ENCODE measurements at places on chromosomes 3 and 15. TPM values are rescaled to one million over a fixed set of nuclear protein-coding genes. Genes with fewer than 3 reads are reported as not detected.

- DNase-seq, result no peak
- H3K36me3 ChIP-seq, result no peaks in the 10 kb centered on the region
- H3K27ac ChIP-seq, result no peak overlapping the region
- no peaks in the 10 kb centered on the region for H3K4me1 ChIP-seq
These were observed 144.3 kb upstream of the MRPS22 start for GRCh38 chr3:139199421-139200010.

DNA sequence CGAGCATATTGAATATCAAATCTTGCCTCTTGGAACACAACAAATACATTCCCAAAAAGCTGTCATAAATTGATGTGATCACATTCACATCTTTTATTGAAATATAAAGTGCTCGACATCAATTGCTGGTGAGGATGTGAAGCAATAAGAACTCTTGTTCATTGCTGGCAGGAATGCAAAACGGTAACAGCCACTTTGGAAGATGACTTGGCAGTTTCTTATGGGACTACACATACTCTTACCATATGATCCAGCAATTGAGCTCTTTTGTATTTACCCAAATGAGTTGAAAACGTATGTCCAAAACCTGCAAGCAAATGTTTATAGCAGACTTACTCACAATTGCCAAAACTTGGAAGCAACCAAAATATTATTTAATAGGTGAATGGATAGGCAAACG lies 234.9 kb downstream of the CACNA2D3 start:
- no peak overlapping the region for H3K4me3 ChIP-seq
- no peaks in the 10 kb centered on the region for H3K27me3 ChIP-seq
- no peak for DNase-seq
- no peak overlapping the region for H3K27ac ChIP-seq

- H3K36me3 ChIP-seq, result no peaks in the 10 kb centered on the region
- H3K4me1 ChIP-seq, result no peaks in the 10 kb centered on the region
- H3K27me3 ChIP-seq, result no peaks in the 10 kb centered on the region
- H3K27ac ChIP-seq, result no peak overlapping the region
These were observed 41.5 kb downstream of the CP start for GRCh38 chr3:149180057-149180573.

DNA sequence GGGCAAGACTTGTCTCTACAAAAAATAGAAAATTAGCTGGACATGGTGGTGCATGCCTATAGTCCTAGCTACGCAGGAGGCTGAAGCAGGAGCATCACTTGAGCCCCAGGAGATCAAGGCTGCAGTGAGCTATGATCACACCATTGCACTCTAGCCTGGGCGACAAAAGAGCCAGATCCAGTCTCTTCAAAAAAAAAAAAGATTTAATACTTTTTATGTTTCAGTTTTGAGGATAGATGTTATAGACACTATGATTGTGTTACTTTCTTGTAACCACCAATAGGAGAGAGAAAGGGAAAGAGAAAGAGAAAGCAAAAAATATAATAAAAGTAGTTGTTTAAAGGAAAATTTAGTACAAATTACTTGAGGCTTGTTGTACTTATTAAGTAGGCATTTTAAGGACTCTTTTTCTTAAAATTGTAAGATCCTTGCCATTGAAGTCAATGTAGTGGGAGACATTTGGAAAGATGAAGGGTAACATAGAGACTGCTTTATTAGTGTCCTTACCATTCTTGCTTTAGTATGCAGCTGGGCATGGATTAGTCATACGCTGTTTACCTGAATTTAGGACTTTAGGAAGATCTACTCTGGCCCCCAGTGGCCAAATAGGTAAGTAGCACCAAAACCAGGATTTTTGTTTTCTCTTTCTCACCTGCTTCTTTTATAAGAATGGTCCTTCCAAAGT lies 35.1 kb upstream of the ZDHHC23 start:
- H3K27ac ChIP-seq, result no peak overlapping the region
- DNase-seq, result peak; percentile 22
- no peaks in the 10 kb centered on the region for H3K27me3 ChIP-seq
- H3K4me3 ChIP-seq, result no peak overlapping the region

The KBTBD13 gene
- 0.06 TPM for total RNA-seq

- H3K27me3 ChIP-seq, result no peaks in the 10 kb centered on the region
- DNase-seq, result no peak
- H3K36me3 ChIP-seq, result peaks cover 4% of the 10 kb centered on the region
These were observed 261.8 kb downstream of the EPHB1 start for GRCh38 chr3:135056733-135057310.

GRCh38 chr3:9422712-9423424 lies 25.5 kb downstream of the SETD5 start:
- H3K36me3 ChIP-seq, result peaks cover 19% of the 10 kb centered on the region
- H3K4me3 ChIP-seq, result peak overlapping the region; percentile 10
- no peaks in the 10 kb centered on the region for H3K4me1 ChIP-seq
- H3K27ac ChIP-seq, result peak overlapping the region; percentile 96

The PATL2 gene
- 0.72 TPM for total RNA-seq

The FMN1 gene
- 5.7 TPM for total RNA-seq

The CHRM5 gene
- total RNA-seq, result 3.9 TPM

The STARD5 gene
- 3.9 TPM for total RNA-seq

DNA sequence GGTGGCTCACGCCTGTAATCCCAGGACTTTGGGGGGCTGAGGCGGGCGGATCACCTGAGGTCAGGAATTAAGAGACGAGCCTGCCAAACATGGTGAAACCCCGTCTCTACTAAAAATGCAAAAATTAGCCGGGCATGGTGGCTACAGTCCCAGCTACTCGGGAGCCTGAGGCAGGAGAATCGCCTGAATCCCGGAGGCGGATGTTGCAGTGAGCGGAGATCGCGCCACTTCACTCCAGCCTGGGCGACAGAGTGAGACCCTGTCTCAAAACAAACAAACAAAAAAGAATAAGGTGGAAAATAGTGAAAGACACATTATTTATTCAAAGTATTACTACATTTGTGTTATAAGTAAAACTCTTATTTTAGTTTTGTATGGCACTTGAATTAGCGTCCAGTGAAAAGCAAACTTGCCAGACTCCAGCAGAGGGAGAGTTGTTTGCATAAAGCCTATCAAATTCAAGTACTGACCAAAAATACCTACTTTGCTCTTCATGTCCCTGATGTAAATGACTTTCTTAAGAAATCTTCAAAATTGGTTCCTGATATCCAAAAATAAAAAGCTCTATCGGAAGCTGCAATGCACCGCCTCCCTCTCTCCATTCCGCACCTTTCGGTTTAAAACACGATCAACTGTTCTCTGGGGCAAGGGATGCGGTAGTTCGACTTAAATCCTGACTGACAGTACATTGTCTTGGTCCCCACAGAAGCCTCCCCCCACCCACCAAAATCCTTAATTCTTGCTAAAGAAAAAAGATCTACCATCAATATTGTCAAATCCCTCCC lies 1.2 kb downstream of the TRPM7 start:
- no peaks in the 10 kb centered on the region for H3K27me3 ChIP-seq
- peak overlapping the region; percentile 98 for H3K4me3 ChIP-seq
- peak overlapping the region; percentile 96 for H3K27ac ChIP-seq
- DNase-seq, result no peak
- peaks cover 10% of the 10 kb centered on the region for H3K4me1 ChIP-seq

DNA sequence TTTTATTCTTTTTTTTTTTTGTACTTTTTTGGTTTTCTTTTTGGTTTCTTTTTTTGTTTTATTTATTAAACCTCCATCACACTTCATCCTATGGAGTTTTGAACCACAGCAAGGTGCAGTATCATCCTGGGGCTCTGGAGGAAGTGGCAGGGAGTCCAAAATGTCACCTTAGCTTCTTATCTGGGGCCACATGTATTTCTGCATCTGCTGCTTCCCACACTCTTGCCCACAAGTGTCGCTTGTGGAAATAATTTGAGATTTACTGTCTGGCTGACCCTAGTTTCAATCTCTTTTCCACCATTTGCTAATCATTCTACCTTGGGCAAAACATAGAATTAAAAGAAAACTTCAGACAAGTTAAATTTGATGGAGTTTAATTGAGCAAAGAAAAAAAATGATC lies 6.4 kb downstream of the OPA1 start:
- H3K36me3 ChIP-seq, result no peaks in the 10 kb centered on the region
- H3K27ac ChIP-seq, result no peak overlapping the region

DNA sequence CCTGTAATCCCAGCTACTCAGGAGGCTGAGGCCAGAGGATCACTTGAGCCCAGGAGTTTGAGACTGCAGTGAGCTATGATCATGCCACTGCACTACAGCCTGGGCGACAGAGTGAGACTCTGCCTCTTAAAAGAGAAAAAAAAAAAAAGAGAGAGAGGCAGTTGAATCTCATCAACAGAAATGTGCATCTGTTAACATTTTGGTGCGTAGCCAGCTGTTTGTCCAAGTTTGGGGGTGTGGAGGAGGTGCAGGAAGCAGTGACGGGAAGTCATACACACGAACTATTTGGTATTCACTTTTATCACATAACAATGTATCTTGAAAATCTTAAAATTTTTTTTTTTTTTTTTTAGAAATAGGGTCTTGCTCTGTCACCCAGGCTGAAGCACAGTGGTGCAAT lies 18.2 kb upstream of the CEMIP start:
- no peak for DNase-seq
- no peaks in the 10 kb centered on the region for H3K27me3 ChIP-seq
- no peaks in the 10 kb centered on the region for H3K36me3 ChIP-seq
- H3K4me1 ChIP-seq, result peaks cover 2% of the 10 kb centered on the region
- no peak overlapping the region for H3K27ac ChIP-seq

DNA sequence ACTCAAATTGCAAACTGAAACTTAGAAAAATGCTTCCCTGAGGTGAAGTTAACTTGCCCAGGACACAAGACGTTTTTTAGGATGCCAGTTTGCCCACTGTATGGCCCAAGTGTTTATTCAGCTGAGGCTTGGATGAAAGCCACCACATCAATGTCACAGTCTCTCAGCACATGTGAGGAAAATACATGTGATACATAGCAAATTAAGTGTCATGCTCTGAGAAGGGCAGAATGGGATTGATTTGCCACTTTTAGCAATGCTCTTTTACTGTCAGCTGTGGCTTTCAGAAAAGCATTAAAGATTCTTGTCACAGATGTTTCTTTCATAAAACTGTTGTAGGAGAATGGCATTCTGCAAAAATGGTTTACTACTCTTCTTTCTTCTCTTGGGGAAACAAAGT lies 165.5 kb downstream of the ZIC1 start:
- H3K36me3 ChIP-seq, result no peaks in the 10 kb centered on the region
- H3K4me1 ChIP-seq, result no peaks in the 10 kb centered on the region
- no peak for DNase-seq
- no peak overlapping the region for H3K4me3 ChIP-seq
- no peak overlapping the region for H3K27ac ChIP-seq

GRCh38 chr15:29511663-29512062 lies 242.0 kb upstream of the NSMCE3 start:
- DNase-seq, result no peak
- no peaks in the 10 kb centered on the region for H3K36me3 ChIP-seq
- H3K27me3 ChIP-seq, result no peaks in the 10 kb centered on the region
- H3K27ac ChIP-seq, result no peak overlapping the region

DNA sequence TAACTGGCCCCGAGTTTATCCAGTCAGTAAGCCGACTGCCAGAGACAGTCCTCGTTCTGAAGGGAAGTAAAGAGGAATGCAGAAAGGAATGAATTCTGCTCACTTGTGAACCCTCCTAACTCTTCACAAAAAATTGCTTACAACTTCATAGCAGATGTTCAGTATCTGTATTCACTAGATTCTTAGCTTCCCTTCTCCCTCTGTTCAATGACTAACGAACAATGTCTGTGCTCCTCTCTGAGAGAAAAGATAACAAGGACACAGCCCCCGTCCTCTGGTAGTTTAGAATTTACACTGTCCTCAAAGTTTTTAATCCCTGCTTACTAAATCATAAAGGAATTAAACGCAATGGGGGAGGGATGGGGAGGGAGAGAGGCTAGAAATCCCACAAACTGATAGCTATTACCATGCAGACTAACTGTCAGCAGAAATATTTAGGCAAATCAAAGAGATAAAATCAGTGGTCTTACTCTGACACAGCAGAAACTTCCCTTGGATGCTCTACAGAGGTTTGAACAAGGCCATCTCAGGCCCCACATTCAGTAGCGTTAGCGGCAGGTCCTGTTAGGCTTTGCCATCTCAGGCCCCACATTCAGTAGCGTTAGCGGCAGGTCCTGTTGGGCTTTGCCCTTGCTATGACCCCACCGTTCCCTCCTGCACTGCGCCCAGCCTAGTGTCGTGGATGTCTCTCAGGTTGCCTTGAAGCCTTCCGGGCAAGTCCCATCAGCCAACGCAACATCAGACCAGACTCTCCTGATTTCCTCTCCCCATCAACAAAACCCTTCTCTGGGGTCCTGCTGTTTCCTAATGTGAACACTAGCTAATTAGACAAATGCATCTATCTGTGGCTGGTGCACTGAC lies 23.4 kb downstream of the NRROS start:
- no peaks in the 10 kb centered on the region for H3K27me3 ChIP-seq
- peaks cover 16% of the 10 kb centered on the region for H3K36me3 ChIP-seq
- no peak for DNase-seq
- H3K27ac ChIP-seq, result no peak overlapping the region

The HRH1 gene
- total RNA-seq, result 19.3 TPM

The ERC2 gene
- total RNA-seq, result 51.3 TPM

GRCh38 chr3:195119461-195120266 lies 151.3 kb downstream of the XXYLT1 start:
- H3K27ac ChIP-seq, result peak overlapping the region; percentile 69
- H3K4me3 ChIP-seq, result no peak overlapping the region
- peaks cover 10% of the 10 kb centered on the region for H3K36me3 ChIP-seq

GRCh38 chr3:31486865-31487533 lies 45.7 kb upstream of the STT3B start:
- H3K4me1 ChIP-seq, result no peaks in the 10 kb centered on the region
- H3K27ac ChIP-seq, result no peak overlapping the region
- no peaks in the 10 kb centered on the region for H3K36me3 ChIP-seq
- DNase-seq, result no peak

The RAD54L2 gene
- total RNA-seq, result 19.3 TPM

The FOXB1 gene
- 2.1 TPM for total RNA-seq

The RAD51 gene
- 2.5 TPM for total RNA-seq

DNA sequence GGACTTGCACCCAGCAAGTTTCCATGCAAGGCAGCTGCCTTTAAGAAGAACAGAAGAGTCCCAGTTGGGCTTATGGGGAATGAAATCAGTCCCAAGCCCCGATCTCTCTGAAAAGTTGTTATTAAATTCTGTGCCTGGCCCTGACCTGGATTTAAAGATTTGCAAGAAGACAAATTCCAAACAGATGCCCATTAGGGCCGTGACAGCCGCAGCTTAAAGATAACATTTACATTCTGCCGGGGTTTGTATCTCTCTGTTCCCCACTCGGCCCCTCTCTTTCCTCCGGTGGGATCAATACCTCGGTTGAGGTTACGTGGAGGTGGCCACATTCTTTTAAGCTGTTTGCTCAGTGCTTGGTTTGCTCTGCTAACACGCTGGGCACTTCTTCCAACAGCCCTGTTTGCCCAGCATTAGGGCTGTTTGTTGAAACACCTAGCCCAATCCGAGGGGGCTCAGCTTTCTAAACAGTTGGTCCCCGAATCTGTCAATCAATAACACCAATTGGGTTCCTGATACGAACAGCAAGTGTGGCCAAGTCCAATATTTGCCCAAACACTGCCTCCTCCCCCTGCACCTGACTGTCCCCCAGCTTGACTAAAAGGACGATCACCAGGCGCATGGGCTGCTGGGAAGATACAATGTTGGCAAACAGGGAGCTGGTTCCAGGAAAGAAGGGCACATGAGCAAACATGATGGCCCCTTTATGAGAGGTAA lies 108.6 kb downstream of the RPLP1 start:
- H3K27me3 ChIP-seq, result no peaks in the 10 kb centered on the region
- peaks cover 16% of the 10 kb centered on the region for H3K4me1 ChIP-seq
- no peak for DNase-seq
- no peak overlapping the region for H3K27ac ChIP-seq
- H3K36me3 ChIP-seq, result no peaks in the 10 kb centered on the region

GRCh38 chr15:42160136-42160535 lies 3.7 kb upstream of the PLA2G4F start:
- peaks cover 13% of the 10 kb centered on the region for H3K4me1 ChIP-seq
- peaks cover 56% of the 10 kb centered on the region for H3K36me3 ChIP-seq
- H3K27ac ChIP-seq, result no peak overlapping the region
- no peak for DNase-seq
- H3K27me3 ChIP-seq, result no peaks in the 10 kb centered on the region
- H3K4me3 ChIP-seq, result no peak overlapping the region
